AG09319 (cell line): ENCODE measurements at places on chromosomes 7 and 10.

- DNase-seq = no peak
Observed at GRCh38 chr10:70094250-70094649, 38.4 kb downstream of the AIFM2 start.

DNA sequence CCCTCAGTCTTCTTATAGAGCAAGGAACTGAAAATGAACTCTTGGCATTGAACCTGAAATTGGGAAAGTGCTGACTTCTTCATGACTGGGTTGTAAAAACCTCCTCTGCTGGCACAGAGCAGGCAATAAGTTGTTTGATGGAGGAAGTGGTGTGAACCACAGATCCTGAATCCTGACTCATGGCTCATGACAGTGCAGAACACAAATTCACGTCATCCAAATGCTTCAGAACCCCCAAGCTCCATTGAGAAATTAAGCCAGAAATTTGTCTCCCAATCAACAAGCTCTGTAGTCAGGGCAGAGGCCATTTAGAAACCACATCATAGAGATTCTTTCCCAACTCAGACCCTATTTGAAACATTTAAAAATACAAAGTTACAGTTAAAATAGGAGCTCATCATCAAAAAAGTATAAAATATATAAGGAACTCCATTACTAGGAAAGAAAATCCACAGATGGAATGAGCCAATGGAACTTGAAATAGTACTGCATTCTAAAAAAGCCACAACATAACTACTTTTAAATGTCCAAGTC is 10.3 kb upstream of the STK17A start:
- DNase-seq = peak; percentile 98

DNA sequence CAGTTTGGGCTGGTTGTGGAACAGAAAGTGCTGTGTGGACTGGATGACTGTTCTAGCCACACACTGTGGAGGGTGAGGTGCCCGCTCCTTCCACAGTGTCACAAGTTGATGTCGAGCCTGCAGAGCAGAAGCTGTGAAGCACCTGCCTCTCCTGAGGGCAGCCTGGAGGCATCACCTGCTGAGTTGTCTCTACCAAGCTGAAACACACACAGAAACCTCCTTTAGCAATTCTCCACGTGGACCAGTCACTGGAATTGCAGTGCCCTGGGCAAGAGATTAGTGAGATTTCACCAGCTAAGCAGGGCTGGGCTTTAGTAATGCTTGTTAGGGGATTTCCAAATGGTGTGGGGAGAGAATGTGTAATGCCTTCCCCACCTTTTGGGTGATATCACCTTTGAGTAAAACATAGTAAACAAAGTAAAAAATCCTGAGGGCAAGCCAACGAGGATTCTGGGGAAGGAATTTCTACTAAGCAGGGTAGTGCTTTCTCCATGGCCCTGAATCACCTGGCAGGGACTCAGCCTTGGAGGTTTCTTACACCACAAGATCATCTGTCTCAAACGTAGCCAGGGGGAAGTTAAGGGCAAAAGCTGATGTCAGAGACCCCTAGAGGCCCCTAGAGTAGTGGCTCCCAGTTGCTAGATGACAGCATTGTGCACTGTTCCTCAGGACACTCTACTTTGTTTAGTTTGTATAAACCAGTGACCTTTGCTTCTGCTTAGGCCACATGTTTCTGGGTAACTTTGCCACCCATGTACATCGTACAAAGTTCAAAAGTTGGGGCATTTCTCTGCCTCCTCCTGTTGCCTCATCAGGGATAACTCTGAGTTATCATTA is 233.1 kb upstream of the IGFBP3 start:
- no peak for DNase-seq

DNA sequence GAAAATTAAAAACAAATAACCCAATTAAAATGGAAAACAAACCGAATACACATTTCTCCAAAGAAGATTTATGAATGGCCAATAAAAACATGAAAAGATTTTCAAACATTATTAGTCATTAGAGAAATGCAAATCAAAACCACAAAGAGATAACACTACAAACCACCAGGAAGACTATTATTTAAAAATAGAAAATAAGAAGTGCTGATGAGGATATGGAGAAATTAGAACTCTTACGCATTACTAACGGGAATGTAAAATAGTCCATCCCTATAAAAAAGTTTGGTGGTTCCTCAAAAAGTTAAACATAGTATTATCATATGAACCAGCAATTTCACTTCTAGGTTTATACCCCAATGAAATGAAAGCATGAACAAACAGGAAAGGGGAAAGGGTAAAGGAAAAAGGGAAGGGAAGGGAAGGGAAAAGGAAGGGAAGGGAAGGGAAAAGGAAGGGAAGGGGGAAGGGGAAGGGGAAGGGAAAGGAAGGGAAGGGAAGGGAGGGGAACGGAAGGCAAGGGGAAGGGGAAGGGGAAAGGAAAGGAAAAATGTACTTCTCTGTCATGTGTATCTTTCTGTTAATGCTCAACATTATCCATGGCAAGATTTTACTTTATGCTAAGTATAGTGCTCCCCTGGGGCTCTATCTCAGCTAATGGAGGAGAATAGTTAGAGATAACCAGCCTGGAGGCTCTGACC is 125.3 kb upstream of the RSU1 start:
- DNase-seq = no peak

DNA sequence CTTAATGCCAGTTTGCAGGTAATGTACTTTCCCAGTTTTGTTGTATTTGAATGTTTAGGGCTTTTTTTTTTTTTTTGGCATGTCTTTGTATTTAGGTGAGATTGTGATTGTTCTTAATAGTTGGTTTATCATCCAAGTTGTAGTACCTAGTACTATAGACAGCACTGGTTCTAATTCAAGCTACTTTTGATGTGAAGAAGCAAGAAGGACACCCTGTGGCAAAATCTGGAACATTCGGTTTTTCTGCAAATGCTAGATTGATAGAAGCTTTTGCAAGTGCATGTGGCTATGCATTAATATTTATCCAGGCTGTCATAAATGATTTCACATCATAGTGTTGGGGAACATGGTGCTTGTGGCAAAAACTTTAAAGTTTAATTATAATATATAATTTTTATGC is 248.9 kb downstream of the FOXP2 start:
- DNase-seq = no peak

GRCh38 chr10:102280397-102281101 is 35.2 kb downstream of the GBF1 start:
- DNase-seq = no peak

DNA sequence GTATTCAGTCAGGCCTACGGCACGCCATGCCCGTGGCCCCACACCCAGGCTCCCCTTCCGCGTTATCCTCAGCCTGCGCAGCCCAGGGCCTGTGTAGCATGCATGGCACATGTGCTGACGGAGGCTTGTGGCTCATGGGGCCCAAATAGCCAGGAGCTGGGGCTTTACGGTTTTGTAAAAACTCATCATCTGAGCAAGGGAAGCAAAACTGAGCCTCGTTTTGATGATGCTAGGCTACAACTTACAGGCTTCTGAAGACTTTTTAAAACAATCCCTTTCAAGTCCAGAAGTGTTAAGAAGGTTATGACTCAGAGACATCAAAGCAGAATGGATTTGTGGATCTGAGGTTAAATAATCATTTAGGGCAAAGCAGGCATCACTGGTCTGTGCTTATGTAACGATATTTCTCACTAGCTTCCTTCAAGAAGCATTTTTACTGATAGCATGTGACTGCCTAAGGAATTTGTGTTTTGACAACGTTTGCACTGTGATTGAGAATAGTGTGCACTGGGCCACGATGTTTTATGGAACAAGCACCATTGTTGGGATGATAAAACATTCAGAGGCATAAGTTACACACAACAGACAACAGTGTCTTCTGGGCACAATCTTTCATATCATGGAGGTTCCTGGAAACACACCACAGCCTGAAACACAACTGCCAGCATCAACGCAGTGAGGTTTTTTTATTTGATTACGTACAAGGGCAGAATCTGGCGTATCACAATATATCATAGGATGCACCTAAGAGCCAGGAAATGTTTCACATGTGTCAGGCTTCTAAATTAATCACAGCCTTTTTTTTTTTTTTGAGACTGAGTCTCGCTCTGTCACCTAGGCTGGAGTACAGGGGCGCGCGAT is 274.3 kb downstream of the CCDC3 start:
- DNase-seq = no peak

- DNase-seq = no peak
Observed at GRCh38 chr10:21699575-21699974, 165.5 kb downstream of the MLLT10 start.

- DNase-seq = no peak
Observed at GRCh38 chr7:69860941-69861622, 262.8 kb downstream of the AUTS2 start.

DNA sequence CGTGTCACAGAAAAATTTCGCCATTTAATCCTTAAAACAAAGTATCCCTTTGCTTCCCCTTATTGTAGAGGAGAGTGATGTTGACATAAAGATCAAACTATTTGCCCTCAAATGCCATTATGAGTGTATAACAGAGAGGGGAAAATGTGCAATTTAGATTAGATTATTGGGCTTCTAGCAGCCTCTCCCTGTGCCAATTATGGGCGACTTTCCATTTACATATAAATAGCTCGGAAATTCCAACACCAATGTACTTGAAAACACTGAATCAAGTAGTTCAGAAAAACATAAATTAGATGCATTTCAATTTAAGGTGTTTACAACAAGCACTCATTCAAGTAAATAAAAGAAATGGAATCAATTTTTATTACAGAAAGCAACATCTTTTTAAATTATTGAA is 64.6 kb upstream of the LRRN3 start:
- DNase-seq = no peak

DNA sequence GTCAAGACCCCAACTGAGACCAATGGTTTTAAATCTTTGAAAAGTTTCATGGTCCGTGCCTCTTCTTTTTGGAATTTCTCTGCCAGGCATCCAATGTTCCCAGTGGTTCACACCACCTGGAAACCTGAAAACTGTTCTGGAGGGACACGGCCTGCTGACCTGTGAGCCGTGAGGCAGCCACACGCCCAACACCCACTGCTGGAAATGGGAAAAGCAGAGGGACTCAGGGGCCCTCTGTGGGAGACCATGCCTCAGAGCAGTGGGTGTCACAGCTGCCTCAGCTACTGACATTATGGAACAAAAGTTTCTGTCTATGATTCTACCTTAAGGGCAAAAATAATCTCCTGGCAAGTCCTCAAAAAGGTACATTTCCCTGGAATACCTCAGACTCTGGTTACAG is 70.4 kb upstream of the VIPR2 start:
- DNase-seq = no peak

GRCh38 chr7:123535517-123535916 is 1.1 kb upstream of the IQUB start:
- no peak for DNase-seq

GRCh38 chr7:29918850-29919249 is 70.8 kb downstream of the SCRN1 start:
- no peak for DNase-seq

- no peak for DNase-seq
Observed at GRCh38 chr10:93143281-93143680, 69.6 kb downstream of the CYP26A1 start.

DNA sequence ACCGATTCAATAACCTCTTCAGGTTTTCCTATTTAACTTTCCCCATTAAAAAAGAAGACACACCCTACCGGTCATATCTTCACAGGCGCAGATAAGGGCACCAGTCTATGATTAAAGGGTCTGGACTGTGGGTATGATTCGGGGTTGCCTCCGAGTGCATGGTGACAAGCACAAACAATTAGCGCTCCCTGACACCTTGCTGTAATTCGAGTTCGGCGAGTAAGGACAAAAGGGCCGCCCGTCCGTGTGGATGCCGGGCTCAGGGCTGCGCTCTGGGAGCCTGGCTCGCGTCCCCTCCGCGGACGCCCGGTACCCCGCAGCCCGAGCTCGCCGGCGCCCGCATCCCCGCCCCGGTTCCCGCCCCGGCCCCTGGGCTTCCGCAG is 111.9 kb upstream of the RHEB start:
- no peak for DNase-seq

DNA sequence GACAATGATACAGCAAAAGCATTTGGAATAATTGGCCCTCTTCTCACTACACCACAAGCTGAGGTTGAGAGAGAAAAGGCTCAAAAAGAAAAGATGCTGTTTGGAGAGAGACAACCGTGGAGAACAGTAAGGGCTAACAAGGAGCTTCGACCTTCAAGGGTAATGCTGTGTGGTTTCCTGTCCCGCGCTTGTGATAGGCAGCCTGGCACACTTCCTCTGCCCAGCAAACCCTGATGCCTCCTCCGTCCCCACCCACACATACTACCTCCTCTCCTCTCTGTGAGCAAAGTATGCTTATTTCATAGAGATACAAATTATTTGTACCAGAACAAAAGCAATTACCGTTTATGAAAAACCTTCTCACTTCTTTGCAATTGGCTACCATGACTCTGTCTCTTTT is 755.4 kb downstream of the KCNMA1 start:
- DNase-seq = no peak

DNA sequence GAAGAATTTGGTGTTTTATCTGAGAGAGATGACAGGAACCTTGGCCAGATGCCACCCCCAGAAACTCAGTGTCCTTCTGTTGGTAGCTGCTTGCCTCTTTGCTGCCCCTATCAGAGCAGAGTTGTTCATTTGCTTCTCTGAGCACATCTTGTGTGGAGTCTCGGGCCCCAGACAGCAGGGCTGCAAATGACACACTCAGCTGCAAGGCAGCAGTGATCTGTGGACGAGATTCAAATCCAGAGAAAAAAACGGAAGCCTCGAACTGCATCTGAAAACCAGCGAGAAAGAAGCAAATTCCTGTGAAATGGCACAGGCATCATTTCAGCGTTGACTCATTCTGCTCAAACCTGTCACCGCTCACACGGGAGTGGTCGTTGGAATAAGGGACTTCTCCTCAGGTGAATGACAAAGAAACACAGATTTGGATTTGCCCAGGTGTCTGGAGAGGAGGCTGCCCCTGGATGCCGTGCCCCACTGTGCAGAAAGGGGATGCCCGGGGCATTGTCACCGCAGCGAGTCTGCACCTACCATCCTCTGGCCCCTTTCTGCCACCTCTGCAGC is 144.7 kb downstream of the PFKFB3 start:
- DNase-seq = no peak

- no peak for DNase-seq
Observed at GRCh38 chr7:45670717-45671116, 96.5 kb downstream of the ADCY1 start.
